ENCODE measurements at places on chromosomes 3 and 15.

GRCh38 chr3:131470377-131470776, 32.4 kb downstream of the MRPL3 start:
- DNase-seq = no peak

GRCh38 chr3:15217841-15218267, 11.8 kb downstream of the CAPN7 start:
- no peak for DNase-seq

DNA sequence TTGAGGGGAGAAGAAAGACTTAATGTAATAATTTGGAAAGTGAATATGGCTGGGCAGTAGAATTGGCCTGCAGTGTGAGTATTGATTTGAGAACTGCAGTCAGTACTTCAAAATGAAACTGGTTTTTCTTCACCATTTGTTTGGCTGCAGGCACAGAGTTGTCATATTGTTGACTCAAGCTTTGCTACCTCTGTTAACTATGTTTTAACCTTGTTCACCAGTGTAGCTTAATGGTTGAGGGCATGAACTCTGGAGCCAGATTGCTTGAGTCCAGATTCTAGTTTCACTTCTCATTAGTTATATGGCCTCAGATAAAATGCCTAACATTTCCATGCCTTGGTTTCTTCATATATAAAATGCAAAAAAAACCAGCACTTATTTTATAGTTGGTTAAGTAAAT, 64.1 kb downstream of the CFAP44 start:
- no peak for DNase-seq

- no peak for DNase-seq
These were observed 48.4 kb downstream of the TMEM44 start for GRCh38 chr3:194584866-194585265.

DNA sequence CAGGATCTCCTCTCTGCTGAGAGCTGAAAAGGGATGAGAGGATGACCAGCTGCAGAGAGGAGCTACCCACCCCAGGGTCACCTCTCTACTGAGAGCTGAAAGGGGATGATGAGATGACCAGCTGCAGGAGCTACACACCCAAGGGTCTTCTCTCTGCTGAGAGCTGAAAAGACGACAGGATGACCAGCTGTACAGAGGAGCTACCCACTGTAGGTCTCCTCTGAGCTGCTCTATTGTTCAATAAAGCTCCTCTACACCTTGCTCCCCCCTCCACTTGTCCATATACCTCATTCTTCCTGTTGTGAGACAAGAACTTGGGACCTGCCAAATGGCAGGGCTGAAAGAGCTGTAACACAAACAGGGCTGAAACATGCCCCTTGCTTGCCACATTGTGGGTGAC, 149.9 kb downstream of the FMN1 start:
- no peak for DNase-seq

DNA sequence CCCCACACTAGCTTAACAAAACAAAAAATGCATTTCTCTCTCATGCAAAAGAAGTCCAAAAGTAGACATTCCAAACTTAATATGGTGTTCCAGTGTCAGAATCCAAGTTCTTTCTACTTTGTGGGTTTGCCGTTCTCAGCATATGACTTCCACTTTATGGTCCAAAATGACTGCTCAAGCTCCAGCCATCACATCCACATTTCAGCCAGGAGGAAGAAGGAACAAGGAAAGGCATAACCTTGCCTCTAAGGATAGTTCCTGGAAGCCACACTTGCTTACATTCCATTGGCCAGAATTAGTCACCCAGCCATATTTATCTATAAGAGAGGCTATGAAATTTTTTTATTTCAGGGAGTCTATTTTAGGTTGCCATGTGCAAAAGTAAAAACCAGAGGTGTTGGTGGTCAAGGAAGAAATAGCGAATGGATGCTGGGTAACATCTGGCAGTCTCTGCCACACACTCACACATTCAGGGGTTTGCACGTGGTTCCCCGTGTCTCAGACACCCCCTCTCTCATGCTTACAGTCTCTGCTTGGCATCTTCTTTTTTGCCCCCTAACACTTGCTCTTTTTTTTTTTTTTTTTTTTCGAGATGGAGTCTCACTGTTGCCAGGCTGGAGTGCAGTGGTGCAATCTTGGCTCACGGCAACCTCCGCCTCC, 69.3 kb downstream of the RPL39L start:
- DNase-seq = no peak

DNA sequence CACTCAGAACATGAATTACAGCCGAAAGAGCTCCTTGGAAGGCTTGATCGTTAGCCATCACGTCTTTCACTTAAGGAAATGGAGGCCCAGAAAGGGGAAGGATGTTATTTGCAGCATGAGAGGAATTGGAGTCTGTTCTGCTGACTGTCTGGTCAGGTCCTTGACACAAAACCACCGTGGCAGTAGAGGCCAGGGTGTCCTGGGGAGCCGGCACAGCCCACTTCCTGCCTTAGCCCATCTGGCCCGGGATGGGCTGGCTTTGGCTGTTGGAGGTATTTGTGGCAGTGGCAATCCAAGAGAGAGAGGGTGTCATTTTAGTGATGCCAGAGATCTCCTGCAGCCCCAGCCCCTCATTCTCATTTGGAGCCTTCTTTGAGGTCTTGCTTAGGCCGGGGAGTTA, 37.4 kb downstream of the ST6GAL1 start:
- DNase-seq = peak; percentile 24

GRCh38 chr3:100653604-100654294, 44.3 kb downstream of the ADGRG7 start:
- no peak for DNase-seq

DNA sequence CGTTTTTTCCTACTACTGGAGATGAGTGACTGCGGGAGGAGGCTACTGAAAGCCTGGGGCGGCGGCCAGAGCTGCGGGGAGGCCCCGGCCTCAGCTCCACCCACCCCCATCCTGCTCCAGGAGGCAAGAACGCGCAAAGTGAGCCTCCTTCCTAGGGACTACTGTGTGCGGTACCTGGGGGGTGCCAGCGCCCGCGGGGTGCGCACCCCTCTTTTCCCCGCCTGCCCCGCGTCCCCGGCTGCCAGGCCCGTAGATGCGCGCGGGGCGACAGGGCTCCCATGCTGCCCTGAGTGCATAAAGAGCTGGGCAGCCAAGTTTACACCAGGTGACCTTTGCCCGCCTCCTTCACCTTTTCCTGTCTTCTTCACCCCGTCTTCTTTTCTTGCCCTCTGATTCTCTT, 2.5 kb upstream of the USF3 start:
- no peak for DNase-seq

GRCh38 chr3:29568355-29568754, 287.5 kb downstream of the RBMS3 start:
- DNase-seq = no peak

Data from brain microvascular endothelial cell (primary cell).